Nucleus accumbens (tissue), 56 donors: ENCODE measurements at places on chromosomes 4 and X.
A peak's percentile ranks its signal among the peaks of the same experiment; 100 is the strongest.

- no peak for DNase-seq
These were observed 3.3 kb downstream of the SLC25A6 start for GRCh38 chrX:1388651-1389050.

- peak; percentile 10 for DNase-seq
These were observed 38.1 kb upstream of the ARSH start for GRCh38 chrX:2967998-2968909.

DNA sequence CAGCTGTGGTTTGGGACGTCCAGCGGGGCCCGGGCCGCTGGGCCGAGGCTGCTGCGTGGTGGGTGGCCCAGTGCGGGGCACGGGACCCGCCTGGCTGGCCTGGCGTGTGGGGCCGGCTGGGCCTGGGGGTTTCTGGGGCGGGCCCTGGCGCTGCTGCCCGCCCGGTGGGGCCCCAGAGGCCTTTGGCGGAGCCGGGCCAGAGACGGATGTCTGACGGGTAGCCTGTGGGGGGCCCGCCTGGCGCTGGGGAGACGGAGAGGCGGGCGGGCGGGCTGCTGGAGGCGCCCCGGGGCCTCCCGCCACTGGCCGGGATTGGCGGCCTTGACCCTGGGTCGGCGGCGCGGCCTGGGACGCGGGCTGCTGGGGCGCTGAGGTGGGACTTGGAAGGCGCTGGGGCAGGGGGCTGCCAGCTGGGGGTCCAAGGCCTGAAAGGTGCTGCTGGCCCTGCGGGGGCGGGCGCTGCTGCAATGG is 8.1 kb upstream of the TIMP1 start:
- no peak for DNase-seq

GRCh38 chr4:147786531-147786930 is 54.6 kb downstream of the ARHGAP10 start:
- no peak for DNase-seq

GRCh38 chr4:24719615-24720014 is 75.8 kb upstream of the SOD3 start:
- DNase-seq, result no peak

DNA sequence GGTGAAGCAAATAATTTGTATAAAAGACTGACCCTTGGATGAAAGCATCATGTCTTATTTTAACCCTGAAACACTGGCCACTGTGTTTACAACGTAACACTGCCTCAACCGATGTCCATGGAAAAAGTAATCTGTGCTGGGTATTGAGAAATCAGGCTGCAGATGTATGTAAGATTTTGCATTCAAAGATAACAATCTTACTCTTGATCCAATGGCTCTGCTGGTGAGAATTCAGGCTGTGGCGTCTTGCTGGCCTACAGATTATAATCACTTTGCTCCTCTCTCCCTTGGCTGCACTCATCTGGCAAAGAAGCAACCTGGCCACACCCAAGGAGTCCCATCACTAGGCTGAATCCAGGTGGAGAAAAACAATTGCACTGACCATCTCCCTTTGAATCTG is 7.5 kb downstream of the ADGRA3 start:
- DNase-seq, result no peak

GRCh38 chrX:39616098-39616729 is 481.5 kb downstream of the BCOR start:
- no peak for DNase-seq

DNA sequence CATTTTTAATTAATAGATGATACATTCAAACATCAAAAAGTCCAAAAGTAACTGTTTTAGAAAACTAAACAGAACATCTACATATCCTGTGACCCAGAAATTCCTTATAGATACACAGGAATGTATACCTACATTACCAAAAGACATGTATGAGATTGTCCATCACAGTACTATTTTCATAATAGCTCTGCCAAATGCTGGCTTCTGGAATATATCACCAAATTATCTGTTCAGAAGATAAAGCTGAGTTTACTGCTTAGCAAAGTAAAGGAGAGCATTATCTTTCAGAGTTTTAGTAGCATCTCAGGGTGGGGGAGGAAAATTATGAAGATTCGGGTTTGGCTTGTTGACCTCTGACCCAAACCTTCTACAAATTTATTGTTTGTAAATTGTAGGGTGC is 368.9 kb upstream of the SLC7A11 start:
- no peak for DNase-seq

GRCh38 chr4:110085131-110085530 is 113.3 kb downstream of the ELOVL6 start:
- DNase-seq, result no peak

- no peak for DNase-seq
These were observed 217.0 kb downstream of the SOWAHB start for GRCh38 chr4:76680952-76681351.

- no peak for DNase-seq
These were observed 19.9 kb upstream of the DUSP9 start for GRCh38 chrX:153626863-153627674.

DNA sequence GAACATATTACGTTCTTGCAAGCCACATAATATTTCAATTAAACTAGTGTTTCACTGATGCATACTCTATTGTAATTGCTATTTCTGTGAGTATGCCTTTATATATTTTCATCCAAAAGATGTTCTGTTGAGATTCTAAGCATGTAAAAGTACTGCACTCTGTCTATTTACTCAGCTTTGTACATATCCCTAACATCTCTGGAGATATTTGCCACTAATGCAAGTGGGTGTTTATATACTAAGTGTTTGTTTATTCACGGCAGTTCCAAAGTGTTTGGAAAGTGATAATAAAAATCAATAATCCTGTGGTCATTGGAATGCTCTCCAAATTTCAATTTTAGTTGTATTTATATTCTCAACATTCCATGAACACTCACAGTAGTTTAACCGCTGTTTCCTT is 1989.0 kb downstream of the C4orf33 start:
- DNase-seq, result no peak
